ENCODE measurements at places on chromosomes 11 and 22. TPM values are rescaled to one million over a fixed set of nuclear protein-coding genes. Genes with fewer than 3 reads are reported as not detected.
A peak's percentile ranks its signal among the peaks of the same experiment; 100 is the strongest.

Gene RIMBP3C
- total RNA-seq = 0.21 TPM

Gene TMPRSS4
- total RNA-seq = not detected

DNA sequence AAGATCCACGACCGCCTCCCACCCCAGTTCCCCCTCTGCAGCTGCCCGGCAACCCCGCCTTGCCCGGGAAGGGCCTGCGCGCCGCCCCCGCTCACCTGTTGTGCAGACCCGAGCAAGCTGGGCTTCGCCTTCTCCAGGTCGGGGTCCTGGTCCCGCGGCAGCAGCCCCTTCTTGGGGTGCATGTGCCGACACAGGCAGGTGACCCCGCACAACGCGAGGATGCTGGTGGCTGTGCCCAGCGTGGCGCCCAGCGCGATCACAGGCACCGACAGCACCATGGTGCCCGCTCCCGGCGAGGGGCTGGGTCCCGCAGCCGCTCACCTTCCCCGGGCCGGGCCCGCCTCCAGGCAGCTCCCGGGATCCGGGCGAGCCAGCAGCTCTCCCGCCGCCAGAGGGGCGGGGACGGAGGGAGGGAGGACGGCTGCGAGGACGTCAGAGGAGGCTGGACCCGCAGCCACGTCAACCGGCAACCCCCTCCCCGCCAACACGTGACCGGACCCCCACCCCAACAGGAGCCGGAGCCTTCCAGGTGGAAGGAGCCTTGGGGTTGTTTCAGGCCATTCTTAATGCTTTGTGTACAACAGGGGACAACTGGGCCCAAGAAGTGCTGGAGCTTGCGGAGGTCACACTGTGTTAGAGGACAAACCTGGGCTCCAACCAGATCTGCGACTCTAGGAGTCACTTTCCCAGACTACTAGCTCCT is at the start of gene SYT13:
TSS of gene SYT13 (minus strand) at position 412 of the 703 bp plus-strand sequence. CDS start at position 278, 134 bp downstream.
- peak; percentile 56 for DNase-seq

DNA sequence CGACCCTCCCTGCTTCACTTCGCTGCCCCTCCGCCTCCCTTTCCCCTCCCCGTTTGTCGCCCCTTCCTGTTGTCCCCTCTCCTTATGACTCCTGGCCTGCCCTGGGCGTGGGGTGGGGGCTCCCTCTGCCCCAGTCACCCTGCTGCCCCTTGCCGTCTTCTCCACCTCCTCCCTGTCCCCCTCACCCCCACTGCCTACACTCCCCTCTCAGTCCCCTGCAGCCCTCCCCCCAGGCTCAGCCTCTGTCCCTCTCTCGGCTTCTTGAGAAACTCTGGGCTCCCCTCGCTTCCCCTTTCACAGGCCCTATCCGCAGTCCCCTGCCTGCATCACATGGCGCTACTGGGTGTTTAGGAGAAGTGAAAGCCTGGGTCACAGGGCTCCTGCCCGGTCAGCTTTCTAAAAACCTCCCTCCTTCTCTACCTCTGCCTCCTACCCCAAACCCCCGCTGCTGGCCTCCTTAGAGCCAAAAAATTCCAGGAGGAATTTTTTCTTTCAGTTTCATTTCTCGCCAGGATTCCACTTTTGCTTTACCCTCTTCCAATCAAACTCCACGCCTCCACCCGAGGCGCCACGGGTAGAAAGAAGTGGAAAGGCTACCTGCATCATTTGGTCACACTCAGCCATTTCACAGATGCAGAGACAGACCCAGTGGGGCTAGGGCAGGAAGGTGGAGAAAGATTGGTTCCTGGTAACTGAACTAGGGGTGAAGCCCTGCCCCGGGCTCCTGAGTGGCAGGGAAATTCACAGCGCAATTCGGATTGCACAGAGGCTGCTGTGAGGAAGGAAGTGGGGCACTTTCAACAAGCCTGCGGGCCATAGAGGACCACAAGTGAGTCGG is at the start of gene SLC15A3:
TSS of gene SLC15A3 (minus strand) at position 273 of the 838 bp plus-strand sequence. CDS start 625 bp downstream, outside the sequence.
- peak; percentile 75 for DNase-seq

Gene PTPRJ
- total RNA-seq = 6.7 TPM

Data from left cardiac atrium (tissue), 4 donors.